Stimulated activated CD8-positive, alpha-beta memory T cell treated with anti-CD3 and anti-CD28 coated beads, Interleukin-2, amount 100 ng/mL, for 1 hour (primary cell): ENCODE measurements at places on chromosomes 7 and 10.

DNA sequence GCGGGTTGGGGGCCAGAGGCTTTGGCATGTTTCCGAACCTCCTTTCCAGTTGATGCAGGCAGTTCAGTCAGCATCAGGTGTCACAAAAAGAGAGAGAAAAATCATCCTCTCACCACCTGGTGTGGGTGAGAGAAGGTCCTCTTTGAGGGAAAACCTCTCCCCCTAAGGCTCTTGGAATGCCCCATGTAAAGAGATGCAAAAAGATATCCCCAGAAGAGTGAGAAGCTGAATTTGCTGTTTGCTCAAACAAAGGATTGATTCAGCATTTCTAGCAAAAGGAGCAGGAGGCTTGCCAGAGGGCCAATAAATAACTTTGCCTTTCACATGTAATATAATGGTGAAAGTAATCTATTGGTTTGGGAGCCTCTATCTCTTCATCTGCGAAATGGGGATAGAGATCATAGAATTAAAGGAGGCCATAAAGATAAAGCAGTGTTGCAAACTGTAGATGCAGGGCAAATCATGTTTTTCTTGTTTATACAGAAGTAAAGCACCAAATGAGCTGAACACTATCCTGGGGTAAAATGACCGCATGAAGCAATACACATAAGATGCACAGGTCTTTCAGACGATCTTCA lies 425.9 kb downstream of the LRMDA start:
- DNase-seq, result no peak

- no peak for DNase-seq
These were observed 656.9 kb upstream of the FOXK1 start for GRCh38 chr7:4025210-4025609.

DNA sequence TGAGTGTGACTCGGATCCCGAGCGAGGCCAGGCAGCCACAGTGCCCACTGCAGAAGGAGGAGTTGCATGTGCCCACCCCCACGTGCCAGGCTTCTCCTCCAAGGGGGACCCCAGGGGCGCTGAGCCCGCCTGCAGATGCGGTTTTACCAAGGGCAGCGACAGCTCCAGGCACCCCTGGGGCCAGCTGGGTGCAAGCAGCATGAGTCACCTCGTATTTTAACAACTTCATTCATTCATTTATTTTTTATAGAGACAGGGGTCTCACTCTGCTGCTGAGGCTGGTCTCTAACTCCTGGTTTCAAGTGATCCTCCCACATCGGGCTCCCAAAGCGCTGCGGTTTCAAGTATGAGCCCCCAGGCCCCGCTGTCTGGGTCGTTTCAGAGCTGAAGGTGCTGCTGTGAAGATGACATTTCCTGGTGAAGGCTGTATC lies 1.3 kb upstream of the FOXL3 start:
- no peak for DNase-seq

DNA sequence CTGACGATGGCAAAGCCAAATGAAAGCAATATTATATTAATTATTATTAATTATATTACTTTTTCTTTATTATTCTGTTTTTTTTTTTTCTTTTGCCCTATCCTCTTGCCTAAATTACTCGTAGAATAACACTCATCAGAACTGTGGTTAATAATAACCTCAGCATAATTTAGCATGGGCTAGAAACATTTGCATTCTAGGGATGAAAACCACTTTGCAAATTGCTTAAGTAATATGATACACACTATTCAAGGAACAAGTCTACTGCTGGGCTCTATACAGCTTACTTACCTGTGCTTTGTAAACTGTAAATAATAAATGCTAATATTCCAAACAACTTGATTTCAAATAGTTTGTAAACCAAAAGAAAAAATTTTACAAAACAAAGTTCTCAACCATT lies 375.8 kb downstream of the HGF start:
- DNase-seq, result no peak

- DNase-seq, result no peak
These were observed 118.7 kb downstream of the ICA1 start for GRCh38 chr7:8143151-8143874.

GRCh38 chr10:73586583-73586984 lies 4.6 kb downstream of the USP54 start:
- DNase-seq, result no peak

- no peak for DNase-seq
These were observed 56.0 kb upstream of the PITRM1 start for GRCh38 chr10:3228629-3228945.

DNA sequence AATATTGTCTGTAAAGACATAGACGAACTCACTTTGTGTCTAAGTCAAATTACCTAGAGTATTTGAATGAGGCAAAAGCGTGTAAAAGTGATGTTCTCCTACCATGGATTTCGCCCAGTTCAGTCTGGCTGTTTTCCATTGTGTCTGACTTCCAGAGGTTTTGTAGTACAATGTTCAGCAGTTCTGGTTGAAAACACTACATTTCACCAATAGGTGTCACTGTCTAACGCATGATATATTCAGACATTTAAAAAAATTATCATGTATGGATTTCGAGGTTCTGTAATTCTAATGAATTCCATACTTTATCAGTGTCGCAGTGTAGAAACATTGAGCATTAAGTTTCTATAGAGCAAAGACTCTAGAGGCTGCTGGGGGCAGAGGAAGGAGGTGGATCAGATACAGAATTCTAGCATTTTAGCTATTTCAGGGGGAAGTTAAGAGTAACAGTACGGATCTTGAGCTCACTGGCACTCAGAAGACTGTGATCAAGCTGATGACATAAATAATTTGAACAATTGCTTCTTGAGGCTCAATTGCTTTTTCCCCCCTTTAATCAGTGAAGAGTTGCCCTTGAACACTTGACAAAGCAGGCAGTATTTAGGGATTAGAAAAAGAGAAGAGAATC lies 196.9 kb upstream of the RHOBTB1 start:
- DNase-seq, result no peak

GRCh38 chr10:81013771-81014170 lies 476.1 kb downstream of the SH2D4B start:
- DNase-seq, result no peak

DNA sequence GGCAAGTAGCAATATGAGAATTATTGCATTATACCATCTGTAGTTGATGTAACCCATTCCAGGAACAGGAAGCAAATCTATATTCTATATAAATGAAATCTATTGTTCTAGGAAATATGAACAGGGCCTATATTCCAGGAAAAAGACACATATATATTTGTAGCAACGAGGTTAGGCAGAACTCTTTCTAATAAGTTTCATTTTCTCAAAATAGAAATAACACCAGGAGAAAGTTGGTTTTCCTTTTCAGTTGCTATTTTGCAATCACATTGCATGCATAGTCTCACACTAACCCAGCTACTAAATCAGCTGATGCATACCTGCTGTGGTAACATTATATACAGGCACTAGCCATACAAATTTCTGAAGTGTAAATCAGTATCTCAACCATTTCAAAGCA lies 6.2 kb upstream of the IFIT2 start:
- DNase-seq, result no peak

GRCh38 chr10:78229950-78230675 lies 196.4 kb downstream of the RPS24 start:
- no peak for DNase-seq

DNA sequence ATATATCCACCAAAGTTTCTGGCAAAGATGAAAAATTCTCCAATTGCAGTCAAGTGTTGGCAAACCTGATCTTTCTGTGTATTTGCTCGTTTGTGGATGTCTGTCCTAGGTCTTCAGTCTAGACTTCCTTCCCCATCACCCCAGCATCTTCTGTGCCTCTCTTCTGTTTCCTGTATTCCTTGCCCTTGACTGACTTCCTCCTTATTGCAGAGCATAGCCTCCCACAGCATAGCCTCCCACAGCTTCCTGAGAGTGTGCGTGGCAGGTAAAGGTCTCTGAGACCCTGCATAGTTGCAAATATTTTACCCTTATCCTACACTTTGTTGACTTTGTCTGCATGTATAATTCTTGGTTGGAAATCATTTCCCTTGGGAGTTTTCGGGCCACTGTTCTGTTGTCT lies 18.4 kb downstream of the SLC18A2 start:
- DNase-seq, result no peak

GRCh38 chr10:72081772-72082590 lies 6.4 kb downstream of the SPOCK2 start:
- no peak for DNase-seq

- no peak for DNase-seq
These were observed 42.6 kb downstream of the SHH start for GRCh38 chr7:155769701-155770100.

DNA sequence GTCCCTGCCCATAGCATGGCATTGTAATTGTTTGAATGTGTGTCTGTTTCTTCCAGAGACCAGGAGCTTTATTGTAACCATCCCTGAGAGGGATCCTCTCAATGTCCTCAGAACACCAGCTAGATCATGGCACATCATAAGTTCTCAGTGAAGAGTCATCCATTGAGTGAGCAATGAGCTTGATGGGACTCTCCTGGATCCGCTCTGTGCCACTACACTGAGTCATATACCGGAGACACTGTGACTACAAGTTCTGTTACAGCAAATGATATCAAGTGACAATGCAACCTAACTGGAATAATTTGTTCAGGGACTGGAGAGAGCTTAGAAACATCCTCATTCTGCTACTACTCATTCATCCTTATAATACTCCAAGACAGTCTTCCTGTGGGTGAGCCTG lies 25.1 kb downstream of the MRPS24 start:
- no peak for DNase-seq

GRCh38 chr7:36986948-36987724 lies 262.8 kb upstream of the AOAH start:
- peak; percentile 28 for DNase-seq

- DNase-seq, result no peak
These were observed 354.3 kb downstream of the CALN1 start for GRCh38 chr7:72057796-72058195.

GRCh38 chr7:157310676-157311185 lies 26.1 kb upstream of the DNAJB6 start:
- no peak for DNase-seq

DNA sequence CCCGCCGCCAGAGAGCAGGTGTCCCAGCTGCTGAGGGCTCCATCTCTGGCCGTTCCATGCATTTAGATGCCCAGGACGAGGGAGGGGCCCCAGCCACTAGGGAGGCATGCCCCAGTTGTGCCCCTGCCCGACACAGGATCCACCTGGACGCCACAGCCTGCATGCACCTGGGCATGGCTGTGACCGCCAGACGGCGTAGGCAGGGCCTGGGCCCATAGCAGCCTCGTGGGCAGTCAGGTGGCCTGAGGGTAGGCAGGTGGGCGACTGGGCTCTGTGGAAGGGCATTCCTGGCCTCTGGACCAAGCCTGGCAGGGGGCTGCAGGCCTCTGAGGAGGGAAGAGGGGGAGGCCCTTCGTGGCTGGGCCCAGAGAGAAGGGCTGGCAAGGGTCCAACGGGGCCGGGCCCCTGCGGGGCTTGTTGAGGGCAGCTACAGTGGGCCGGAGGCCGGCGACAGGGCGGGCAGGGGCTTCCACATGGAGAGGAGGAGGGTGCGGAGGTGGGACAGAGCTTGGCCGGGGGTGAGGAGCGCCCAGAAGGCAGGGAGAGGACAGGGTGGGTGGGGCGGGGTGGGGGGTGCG lies 76.0 kb upstream of the NKX6-2 start:
- DNase-seq, result no peak

DNA sequence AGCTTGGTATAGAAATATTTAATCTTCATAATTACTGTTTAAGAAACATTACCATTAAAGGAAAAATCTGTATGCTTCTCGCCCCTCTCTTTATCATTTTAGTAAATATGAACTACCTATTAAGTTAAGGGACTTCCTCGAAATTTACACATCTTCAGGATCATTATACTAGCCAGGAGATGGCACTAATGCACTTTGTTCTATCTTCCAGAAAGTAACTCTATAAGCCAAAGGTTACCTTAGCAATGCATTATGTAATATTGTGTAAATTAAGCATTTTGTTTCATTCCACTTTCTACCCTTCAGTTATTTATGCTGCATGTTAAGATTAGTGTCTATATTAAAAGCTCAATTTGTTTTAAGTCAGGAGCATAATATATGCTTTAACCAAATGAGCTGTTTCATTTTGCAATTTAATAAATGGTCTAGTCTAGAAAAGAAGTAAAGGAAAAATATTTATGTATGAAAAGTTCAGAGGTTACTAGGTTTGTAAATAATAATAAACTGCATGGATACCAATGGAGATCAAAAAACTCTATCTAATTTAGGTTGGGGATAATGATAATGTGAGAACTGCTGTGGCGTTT lies 128.5 kb downstream of the ANKRD7 start:
- DNase-seq, result no peak

GRCh38 chr7:142749218-142749993 lies at the start of gene PRSS1:
PRSS1 (plus strand) TSS chr7:142749472; CDS start chr7:142749485, 13 bp downstream.
- DNase-seq, result no peak

- DNase-seq, result no peak
These were observed 7.8 kb downstream of the MEOX2 start for GRCh38 chr7:15678653-15679052.

- no peak for DNase-seq
These were observed 159.8 kb downstream of the NRF1 start for GRCh38 chr7:129771201-129771927.

GRCh38 chr10:64038107-64038506 lies 516.9 kb downstream of the REEP3 start:
- DNase-seq, result no peak

GRCh38 chr10:97109547-97109946 lies 76.2 kb downstream of the SLIT1 start:
- no peak for DNase-seq

DNA sequence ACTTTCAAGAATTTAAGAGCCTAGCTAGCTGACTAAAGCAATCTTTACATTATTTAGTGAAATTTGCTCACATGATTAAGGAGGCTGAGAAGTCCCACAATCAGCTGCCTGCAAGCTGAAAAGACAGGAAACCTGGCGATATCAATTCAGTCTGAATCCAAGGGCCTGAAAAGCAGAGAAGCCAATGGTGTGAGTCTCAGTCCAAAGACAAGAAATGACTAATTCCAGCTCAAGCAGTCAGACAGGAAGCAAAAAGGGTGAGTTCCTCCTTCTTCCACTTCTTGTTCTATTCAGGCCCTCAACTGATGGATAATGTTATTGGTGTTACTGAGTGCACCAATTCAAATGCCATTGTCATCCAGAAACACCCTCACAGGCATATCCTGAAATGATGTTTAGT lies 1231.6 kb upstream of the CELF2 start:
- DNase-seq, result no peak

- DNase-seq, result no peak
These were observed 486.3 kb upstream of the C7orf33 start for GRCh38 chr7:148104136-148104716.

DNA sequence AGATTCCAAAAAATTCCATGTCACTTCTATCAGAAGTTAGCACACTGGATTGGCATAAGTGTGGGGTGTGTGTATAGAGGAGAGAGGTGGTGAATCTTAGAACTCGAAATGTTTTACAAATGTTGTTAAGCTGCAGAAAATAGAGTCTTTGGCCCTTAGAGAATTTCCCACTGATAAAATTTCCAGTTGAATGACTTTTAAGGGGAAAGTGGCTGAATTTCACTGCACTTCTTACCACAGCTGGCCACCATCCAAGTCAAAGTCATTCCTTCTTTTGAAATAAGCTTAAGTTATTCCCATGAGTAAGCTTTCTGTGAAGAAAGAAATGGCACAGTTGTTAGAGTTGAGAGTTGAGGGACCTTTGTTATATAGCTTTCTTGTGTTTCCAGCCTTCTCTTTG lies 13.9 kb downstream of the VCL start:
- no peak for DNase-seq

GRCh38 chr10:71067098-71067740 lies 145.2 kb upstream of the UNC5B start:
- no peak for DNase-seq

- no peak for DNase-seq
These were observed 343.0 kb downstream of the TCERG1L start for GRCh38 chr10:130968511-130968910.

- no peak for DNase-seq
These were observed 143.0 kb upstream of the HPS1 start for GRCh38 chr10:98589691-98590090.
